AG20443 (cell line): ENCODE measurements at places on chromosomes 3 and 15.

- no peak for DNase-seq
Measured at GRCh38 chr3:100396967-100397366, 3.9 kb downstream of the TOMM70 start.

DNA sequence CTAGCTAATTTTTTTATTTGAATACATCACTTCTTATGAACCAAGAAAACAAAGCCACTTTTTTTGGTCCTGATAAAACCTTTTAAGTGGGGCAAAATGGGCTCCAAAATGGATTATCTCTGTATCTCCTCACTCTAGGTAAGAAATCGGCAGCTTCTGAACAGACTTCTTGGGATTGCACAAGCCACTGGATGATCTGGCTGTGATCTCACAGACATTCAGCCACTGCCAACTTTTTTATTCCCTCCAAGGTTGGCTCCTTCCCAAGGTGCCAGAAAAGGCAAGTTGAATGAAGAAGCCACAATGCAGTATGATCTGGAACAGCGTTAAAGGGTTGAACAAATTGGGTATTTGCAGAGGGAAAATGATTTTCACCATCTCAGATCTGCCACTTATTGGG, 73.2 kb downstream of the PRICKLE2 start:
- peak; percentile 43 for DNase-seq

GRCh38 chr3:50607271-50608091, 4.1 kb downstream of the CISH start:
- no peak for DNase-seq

DNA sequence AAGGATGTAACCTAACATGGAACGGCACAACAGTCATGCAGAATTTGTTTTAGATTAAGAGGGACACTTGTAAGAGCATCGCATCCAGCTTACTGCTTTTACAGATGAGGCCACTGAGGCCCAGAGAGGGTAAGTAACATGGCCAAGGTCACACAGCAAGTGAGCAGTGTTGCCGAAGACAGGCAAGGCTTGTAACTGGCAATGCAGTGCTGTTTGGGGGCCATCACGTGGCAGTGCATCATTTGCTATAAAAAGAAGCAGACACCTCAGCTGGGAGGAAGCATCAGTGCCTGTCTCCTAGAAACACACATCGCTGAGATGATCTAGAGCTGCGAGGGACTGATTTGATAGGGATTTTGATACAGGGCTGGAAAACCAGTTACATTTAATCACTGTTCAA, 108.2 kb upstream of the PROK2 start:
- DNase-seq: no peak

GRCh38 chr15:65653341-65653740, 31.6 kb downstream of the SLC24A1 start:
- peak; percentile 48 for DNase-seq

- DNase-seq: no peak
Measured at GRCh38 chr3:33658621-33658990, 59.4 kb downstream of the CLASP2 start.

- peak; percentile 76 for DNase-seq
Measured at GRCh38 chr3:193240850-193241706, at the start of gene PLAAT1. Gene PLAAT1, plus strand, starts transcription at chr3:193241222. Its CDS starts 14,429 bp downstream, at chr3:193255651.

- DNase-seq: no peak
Measured at GRCh38 chr15:61869656-61870055, 190.6 kb downstream of the VPS13C start.

DNA sequence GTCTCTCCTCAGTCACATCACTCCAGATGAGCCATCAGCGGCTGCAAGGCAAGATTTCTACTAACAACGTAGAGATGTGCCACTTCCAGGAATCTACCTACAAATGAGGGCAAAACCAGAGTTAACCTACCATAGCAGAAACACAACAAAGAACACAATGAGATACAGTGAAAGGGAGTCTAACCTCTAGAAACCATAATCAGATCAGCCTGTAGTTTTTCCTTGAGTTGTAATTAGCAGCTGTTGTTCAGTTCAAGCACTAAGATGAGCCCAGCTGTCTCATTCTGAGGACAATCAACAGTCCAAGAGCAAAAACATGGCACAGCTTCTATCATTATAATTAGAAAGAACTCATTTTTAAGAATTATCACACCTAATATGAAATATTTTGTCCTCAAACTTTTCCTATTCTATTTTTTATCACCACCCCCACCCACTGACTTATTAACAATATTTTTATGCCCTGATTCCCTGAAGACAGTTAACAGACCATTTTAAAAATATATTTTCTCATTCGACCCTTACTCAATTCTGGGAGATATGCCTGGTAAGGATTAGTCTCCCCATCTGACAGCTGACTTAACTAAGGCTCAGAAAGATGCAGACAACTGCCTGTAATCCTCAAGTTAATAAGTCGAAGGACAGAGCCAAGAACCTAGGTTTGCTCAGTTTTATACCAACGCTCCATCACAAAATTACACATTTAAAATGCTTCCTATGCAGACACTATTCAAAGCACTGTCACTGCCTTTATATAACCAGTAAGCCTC, 50.1 kb downstream of the MAGI1 start:
- DNase-seq: no peak

DNA sequence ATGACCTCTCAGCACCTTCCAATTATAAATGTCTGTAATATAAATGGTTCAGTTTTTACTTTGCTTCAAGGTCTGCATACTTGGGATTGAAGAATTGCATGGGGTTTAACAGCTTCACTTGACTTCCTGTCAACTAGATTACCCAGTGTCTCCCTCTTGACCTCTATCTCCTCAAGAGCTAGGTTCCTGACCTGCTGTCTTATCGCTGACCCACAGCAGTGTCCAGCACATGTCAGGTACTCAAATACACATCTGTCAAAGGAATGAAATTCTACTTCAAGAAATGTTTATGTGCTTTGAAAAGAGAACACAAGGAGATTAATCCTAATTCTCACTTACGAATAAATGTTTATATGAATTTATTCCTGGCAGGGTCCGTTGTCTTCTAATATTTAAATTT, 284.5 kb downstream of the SLC9A9 start:
- DNase-seq: no peak

GRCh38 chr3:11917051-11917450, 70.4 kb upstream of the TAMM41 start:
- DNase-seq: no peak

DNA sequence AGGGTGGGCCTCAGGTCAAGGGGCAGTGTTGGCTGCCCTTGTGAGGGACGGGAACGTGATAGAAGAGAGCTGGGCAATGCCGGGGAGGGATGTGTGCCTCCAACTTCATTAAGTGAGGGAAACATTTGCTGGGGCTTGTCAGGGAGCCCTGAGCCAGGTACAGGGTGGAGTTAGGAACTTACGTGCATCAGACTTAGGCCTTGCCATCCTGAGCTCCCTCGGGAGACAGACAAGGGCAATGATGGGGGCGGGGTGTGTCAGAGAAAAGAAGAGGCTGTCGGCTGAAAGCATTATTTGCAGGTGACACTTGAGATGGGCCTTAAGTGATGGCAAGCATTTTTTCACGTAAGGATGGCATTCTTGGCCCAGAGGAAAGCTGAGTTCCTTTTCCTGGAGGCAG, 1.6 kb downstream of the FAM131A start:
- no peak for DNase-seq

- DNase-seq: no peak
Measured at GRCh38 chr15:32886459-32886858, 168.7 kb downstream of the GREM1 start.
